ENCODE measurements at places on chromosomes 1 and 21. TPM values are rescaled to one million over a fixed set of nuclear protein-coding genes. Genes with fewer than 3 reads are reported as not detected.

The IGSF21 gene
- 2.6 TPM for total RNA-seq

The OR6N1 gene
- total RNA-seq: not detected

GRCh38 chr1:213779228-213779627, 208.5 kb upstream of the PROX1 start:
- no peak for DNase-seq

DNA sequence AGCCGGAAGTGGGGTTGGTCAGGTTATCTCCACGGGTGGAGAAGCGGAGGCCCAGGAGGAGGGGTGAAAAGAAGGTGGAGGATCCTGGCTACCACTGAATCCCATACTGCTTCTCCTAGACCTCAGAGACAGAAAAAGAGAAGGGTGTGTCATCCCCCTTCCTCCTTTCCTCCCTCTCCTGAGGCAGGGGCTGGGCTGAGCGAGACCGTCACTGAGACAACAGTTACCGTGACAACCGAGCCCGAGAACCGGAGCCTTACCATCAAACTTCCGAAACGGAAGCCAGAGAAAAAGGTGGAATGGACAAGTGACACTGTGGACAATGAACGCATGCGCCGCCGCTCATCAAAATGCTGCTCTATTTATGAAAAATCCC, 42.1 kb upstream of the NBPF3 start:
- no peak for DNase-seq

Measured in lung (tissue), 17 donors.